Central memory CD4-positive, alpha-beta T cell (primary cell): ENCODE measurements at places on chromosomes 1 and 21.

DNA sequence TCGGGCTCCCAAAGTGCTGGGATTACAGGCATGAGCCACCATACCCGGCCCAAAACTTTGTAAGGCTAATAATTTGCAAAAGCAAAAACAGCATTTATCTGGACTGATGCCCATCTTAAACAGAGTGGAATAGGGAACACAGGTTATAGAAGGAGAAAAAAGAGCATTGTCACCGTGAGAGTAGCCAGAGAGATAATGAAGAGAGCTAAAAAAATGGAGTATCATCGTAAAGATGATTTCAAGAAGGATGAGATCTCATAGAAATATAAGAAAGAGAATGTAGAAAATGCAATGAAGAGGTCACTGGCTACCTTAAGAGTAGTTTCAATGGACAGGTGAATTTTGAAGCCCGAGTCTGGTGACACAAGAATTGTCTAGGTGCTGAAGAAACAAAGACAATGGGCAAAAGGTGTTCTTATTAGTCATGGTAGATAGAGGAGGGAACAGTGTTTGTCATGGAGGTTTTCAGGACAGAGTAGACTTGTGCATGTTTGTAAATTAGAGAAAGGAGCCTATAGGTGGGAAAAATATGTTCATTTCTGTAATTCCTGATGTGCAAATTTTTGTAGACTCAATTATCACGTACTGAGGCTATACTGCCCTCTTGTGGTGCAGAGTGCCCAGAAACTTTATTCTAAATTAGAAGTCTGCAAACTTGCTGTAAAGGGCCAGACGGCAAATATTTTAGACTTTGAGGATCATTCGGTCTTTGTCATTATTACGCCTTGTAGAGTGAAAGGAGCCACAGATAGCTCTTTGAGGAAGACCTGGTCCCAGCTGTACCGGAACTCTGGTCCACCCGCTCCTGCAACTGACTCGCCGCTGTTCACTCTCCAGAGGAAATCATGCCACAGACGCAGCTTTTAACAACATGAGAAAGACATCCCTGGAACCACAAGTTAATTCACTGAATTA is 8.1 kb upstream of the TMEM183A start:
- peak; percentile 62 for DNase-seq

DNA sequence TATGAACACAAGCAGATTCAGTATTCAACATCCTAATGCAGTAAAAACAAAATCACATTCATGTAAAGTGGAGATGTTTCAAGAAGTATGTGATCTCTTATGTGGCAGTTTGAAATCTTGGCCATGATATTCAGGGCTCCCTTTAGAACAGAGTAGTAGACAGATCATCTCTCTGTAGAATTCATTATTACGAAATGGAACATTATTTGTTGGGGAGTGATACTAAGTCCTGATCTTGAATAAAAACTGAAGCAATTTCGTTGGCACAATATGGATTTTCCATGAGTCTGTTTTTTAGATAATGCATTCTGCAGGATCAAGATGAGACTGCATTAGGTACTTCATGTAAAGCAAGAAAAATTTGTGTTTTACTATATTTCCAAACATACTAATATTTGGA is 264.4 kb upstream of the NRIP1 start:
- no peak for DNase-seq

DNA sequence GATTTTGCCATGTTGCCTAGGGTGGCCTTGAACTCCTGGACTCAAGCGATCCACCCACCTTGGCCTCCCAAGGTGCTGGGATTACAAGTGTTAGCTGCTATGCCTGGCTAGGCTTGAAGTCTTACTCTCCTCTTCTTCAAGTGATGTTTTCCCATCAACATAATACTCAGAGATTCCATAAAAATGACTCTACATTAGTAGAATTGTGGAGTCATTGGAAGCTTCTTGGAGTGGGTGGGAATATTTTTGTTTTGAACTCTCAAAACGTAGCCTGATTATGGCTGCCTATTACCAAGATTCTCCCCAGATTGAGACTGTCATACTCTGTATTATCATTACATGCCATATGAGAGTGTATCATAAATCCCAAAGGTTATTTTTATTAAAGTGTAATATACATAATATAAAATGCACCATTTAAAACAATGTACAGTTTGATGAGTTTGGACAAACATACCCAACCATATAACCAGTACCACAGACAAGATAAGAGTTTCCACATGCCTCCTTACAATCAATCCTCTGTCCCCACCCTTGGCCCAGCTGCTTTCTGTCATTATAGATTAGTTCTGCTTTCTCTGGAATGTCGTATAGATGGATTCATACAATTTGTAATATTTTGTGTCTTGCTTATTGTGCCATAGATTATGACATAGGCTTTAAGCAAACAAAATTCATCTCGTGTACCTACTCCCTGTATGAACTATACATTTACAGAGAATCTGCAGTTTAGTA is 8.0 kb upstream of the DNM3 start:
- no peak for DNase-seq

GRCh38 chr1:41315146-41315822 is 46.0 kb upstream of the FOXO6 start:
- DNase-seq, result no peak

- DNase-seq, result no peak
Observed at GRCh38 chr1:158674302-158674701, 12.2 kb downstream of the SPTA1 start.

DNA sequence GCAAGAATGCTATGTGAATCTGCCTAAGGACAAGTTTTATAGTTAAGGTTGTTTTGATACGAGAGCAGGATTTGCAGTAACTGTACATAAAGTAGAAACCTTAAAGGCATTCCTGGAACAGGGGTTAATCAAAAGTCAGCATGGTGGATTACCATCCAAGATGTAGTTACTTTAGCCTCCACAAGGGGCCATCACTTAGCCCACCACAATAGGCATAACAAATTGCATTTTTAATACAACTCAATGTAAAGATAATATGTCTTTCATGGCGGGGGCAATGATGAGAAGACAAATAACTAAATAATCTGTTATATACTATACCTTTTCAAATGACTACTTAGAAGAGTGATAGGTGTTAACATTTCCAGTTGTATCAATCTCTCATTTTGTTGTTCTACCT is 611.2 kb upstream of the ADGRL4 start:
- DNase-seq, result no peak

GRCh38 chr1:221117548-221117951 is 238.3 kb downstream of the HLX start:
- DNase-seq, result no peak

DNA sequence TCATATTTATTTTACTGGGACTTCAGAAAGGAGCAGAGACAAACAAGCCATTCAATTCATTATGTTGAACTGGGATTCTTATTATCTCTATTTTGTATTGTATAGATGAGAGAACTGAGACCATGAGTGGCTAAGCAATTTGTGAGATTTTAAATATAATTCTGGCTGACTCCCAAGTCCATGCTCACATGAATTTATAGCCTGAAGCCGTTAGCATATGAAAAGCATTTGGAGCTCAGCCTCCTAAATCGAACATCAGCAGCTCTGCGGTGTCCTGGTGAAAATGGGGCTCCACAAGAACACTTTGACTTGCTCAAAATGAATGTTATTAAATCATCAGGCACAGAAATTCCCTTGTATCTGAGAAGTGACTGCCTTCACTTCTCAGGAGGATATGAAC is 96.8 kb upstream of the DPT start:
- no peak for DNase-seq

DNA sequence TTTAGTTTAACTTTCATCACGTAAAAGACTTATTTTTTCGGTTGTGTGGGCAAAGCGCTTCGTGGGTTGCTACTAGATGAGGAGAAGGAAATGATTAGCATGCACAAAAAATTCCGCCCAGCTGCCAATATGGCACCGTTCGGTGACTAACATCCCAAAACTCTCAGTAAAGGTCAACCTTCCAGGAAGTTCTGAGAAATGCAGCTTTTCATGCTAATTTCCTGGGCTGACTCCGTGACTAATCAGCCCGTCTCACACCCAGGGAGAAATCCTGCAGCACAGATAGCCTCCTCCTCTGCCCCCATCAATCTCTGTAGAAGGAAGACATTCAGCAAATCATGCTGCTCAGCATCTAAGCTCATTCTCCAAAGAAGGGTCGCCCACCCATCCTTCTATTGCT is 34.1 kb downstream of the TMCO4 start:
- DNase-seq, result no peak

DNA sequence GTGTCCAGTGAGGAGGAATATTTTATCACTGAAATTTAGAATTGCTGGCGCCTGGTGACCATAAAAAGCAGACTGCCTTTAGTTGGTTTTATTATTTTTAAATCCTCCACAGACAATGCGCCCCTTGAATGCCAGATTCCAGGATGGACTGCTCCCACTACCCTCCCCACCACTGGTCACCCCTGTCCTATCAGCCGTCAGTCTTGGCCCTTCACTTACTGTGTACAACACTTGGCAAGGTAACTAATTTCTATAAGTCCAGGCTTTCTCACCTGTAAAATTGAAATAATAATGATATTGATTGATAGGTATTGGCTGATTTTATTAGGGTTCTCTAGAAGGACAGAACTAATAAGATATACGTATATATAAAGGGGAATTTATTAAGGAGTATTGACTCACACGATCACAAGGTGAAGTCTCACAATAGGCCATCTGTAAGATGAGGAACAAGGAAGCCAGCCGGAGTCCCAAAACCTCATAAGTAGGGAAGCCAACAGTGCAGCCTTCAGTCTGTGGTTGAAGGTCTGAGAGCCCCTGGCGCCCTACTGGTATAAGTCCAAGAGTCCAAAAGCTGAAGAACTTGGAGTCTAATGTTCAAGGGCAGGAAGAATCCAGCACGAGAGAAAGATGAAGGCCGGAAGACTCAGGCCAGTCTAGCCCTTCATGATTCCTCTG is 17.8 kb downstream of the RHEX start:
- no peak for DNase-seq

DNA sequence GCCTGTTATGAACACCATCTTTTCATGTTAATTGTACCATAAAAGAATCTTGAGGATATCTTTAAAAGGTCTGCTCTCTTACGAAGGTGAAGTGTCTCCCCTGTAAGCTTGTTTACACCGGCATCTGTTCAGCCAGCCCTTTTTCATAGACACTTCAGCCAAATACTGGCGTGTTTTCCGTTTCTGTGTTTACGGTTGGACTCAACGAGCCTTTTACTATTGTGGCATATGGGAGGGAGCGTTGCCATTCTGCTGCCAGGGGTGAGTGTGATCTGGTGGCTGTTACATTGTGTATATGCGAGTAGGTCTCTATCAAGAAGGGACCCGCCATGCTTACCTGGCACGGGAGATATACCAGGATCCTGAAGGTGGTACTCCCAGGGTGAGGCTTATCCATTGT is 433.8 kb downstream of the CAMTA1 start:
- DNase-seq, result no peak

- no peak for DNase-seq
Observed at GRCh38 chr21:45977396-45977795, 4.2 kb upstream of the COL6A1 start.

DNA sequence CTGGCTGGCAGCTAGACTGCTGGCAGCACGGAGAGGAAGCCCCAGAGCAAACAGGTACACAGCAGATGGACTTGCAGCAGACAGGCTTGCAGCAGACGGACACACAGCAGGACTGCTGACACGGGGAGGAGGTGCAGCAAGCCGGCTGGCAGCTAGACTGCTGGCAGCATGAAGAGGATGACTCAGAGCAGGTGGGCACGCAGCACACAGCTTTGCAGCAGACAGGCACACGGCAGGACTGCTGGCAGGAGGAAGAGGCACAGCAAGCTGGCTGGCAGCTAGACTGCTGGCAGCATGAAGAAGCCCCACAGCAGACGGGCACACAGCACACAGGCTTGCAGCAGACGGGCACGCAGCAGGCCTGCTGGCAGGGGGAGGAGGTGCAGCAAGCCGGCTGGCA is 498 bp downstream of the KRTAP10-2 start:
- DNase-seq, result no peak

- no peak for DNase-seq
Observed at GRCh38 chr1:75133750-75134646, at the start of gene LHX8. TSS of gene LHX8 (plus strand) at chr1:75134388. CDS start at chr1:75136615, 2,227 bp downstream.

GRCh38 chr1:113990530-113990929 is 11.3 kb downstream of the OLFML3 start:
- no peak for DNase-seq

- no peak for DNase-seq
Observed at GRCh38 chr1:27755865-27756264, 17.2 kb upstream of the STX12 start.

GRCh38 chr1:53616927-53617326 is 122.0 kb downstream of the GLIS1 start:
- DNase-seq, result no peak

GRCh38 chr1:213371847-213372619 is 321.0 kb downstream of the RPS6KC1 start:
- no peak for DNase-seq

GRCh38 chr1:231423648-231424047 is 1.6 kb upstream of the EGLN1 start:
- DNase-seq, result no peak

- DNase-seq, result no peak
Observed at GRCh38 chr1:170176772-170177171, 31.0 kb downstream of the NTMT2 start.
